ENCODE measurements at places on chromosomes 3 and 15.

DNA sequence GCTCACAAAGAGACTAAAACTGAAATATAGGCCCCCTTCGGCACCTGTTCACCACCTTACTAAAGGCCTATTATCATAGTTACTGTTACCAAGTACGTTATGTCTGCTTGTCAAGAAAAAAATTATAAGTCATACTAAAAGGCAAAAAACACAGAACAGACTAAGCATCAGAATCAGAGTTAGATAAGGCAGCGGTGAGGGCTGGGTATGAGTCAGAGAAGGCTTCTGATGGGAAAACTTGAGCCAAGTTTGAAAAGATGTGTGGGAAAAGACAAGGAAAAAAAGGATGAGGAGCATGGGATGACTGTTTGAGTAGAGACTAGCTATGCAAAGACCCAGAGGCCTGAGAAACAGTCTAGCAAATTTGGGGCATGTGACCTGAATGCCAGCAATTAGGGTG is 387.2 kb upstream of the SGO1 start:
- DNase-seq = no peak

GRCh38 chr3:40754994-40755393 is 230.2 kb downstream of the ZNF621 start:
- no peak for DNase-seq

DNA sequence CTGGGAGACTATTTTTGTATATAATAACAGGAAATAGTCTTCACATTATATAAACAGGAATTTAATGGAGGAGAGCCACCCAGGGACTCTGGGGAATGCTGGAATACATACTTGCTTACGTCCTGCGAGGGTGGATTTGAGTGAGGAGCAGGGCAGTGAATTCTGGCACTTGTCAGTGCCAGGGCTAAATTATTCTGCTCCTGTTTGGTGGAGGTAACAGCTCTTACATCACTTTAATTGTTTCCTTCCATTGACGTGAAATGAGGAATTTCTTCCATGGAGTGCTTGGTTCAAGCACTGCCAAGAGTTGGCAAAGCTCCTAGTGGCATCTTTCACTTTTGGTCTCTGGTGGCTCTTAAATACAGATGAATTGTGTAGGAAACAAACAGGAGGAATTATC is 94.1 kb upstream of the GOLGA8J start:
- no peak for DNase-seq

DNA sequence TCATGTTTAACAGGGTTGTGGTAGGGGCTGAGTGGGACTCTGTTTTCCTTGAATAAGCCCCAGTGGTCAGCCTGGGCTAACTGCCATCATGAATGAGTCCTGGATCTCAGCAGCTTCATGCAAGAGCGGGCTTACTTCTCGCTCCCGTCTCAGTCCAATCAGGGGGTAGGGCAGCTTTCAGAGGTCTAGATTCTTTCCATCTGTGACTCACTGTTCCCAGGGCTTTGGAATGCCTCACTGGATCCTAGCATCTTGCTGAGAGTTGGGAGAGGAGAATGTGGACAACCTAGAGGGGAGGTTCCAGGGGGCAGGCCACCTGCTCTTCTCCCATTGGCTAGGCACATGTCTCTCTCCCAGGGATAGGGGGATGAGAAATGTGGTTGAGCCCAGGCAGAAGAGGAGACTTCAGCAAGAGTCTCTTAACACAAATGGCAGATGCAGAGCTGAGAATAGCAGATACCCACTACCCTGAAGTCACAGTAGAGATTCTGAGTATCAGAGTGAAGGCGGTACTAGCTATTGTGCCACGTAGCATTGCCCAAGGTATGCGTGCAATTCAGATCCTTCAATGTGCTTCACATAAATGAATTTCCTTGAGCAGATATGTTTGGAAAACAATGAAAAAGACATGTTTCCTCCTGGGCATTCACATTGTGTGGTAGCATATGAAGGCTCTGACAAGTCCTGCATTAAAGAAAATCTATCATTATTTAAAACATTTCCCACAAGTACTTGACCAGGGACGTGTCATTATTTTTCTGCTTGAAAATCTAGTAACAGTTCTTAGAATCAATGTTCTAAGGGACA is 257.7 kb upstream of the PROK2 start:
- peak; percentile 58 for DNase-seq

DNA sequence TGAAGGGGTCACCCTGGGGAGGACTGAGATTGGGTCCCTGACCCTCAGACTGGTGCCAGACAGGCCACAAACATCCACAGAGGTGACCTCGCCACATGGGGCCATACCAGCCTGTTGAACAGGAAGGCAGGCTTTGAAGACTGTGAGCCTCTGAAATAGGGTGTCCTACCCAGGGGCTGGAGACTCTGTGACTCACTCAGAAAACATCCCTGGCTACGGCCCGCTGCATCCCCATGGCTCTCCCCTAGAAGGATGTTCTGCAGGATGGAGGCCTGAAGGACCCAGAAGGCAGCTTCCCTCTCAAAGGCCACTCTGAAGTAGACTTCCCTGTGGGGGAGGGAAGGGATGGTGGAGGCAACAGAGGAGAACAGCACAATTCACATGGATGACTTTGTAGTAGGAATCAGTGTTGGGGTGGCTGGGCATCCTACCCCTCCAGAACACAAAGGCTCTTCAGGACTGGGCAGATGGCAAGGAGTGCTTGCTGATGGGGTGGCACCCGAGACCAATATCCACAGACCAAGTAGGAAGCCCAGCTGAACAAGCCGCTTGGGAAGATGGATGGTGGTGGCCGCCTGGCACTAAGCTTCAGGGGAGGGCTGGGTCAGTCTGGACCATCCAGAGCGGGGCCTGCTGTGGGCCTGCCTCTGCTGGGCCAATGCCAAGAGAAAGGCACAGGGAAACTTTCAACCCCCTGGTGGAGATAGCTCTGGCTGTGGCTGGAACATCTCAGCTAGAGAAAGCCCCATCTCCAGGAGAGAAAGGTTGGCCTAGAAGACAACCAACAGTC is 37.6 kb upstream of the DUSP7 start:
- DNase-seq = no peak

- DNase-seq = no peak
These were observed 57.0 kb downstream of the STRIT1 start for GRCh38 chr3:155236473-155236872.

DNA sequence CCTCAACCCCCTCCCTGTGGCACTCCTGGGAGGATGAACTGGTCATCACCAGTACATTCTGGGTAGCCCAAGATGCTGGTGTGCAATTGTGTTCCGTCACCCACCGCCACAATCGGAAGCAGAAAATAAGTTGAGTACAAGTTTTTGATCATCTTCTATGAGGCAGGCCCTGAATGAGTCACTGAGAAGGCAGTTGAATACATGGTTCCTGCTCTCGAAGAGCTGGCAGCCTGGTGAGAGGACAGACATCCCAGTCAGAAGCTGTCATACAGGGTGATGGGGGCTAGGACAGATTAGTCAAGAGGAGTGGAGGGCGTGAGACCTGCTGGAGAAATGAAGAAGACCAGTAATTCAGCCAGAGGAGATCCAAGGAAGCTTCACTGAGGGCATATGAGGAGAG is 6.2 kb downstream of the CEMIP start:
- DNase-seq = no peak

DNA sequence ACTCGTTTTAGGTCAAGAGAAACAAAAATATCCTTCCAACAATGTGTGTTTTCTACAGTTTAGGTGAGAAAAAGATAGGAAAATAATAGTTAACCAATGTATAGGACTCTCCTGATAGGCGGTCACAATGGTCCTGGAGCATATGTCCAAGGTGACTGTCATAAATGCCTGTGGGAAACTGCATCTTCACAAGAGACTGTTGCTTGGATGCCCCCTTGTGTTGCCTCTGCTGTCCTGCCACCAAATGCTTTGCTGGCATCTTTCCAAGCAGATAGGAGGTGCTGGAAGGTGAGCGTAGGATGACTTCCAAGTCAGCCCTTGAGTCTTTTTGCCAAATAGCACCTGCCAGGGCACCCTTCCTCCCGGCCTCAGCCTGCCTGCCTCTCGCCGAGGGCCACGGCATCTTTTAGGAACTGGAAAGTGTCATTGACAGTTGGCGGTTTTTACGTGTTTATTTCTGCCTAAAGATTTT is 24.1 kb upstream of the SACM1L start:
- DNase-seq = no peak

DNA sequence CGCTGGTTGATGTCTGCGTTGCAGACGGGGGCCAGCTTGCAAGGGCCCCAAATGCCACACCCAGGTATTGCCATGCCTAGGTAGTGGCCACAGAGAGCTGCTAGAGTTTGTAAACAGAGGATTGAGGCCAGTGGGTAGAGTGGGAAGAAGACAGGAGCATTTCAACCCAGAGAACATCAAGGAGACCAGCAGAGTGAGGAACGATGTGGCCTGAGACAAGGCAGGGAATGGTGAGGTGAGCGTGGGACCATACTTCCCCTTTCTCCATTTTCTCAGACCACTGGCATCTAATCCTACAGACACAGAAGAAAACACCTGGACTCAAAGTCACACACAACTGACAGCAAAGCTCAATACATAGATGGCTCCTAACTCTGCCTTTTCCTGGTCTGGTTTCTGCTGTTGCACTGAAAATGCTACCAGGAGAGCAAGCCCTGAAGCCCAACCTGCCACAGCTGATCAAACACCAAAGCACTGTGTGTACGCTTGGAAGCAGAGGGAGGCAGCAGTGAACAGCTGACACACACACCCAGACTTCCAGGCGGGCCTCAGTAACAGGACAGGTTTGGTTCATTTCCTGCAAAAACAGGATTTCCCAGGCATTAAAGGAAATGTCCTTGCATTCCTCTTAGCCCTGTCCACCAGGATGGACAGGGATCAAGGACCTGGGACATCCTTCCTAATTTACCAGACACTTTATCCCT is 1.6 kb downstream of the FAM174B start:
- no peak for DNase-seq

- DNase-seq = no peak
These were observed 53.0 kb upstream of the GSK3B start for GRCh38 chr3:120147072-120147871.

- peak; percentile 97 for DNase-seq
These were observed 5.6 kb upstream of the MFGE8 start for GRCh38 chr15:88918738-88919137.

GRCh38 chr3:66456711-66457173 is 44.1 kb downstream of the LRIG1 start:
- DNase-seq = no peak

- no peak for DNase-seq
These were observed 3.4 kb downstream of the CORO2B start for GRCh38 chr15:68582236-68582635.

DNA sequence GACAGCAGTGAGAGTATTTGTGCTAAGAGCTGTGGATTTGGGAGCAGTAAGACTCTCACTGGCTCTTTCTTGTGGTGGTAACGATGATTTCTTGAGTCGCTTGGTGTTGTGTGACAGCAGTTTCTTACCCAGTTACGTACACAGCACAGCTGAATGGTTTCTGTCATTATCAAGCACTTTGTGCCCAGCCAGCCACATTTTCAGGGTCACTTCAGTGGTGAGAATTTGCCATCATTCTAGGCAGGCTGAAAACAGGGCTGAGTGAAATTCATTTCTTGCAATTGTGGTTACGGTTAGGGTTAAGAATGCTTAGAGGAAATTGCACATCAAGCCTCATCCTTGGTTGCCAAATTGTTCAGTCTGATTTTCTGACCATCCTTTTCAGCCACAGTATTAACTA is 130.1 kb downstream of the RYR3 start:
- no peak for DNase-seq

GRCh38 chr3:108489776-108490175 is 20.6 kb downstream of the MYH15 start:
- DNase-seq = no peak

DNA sequence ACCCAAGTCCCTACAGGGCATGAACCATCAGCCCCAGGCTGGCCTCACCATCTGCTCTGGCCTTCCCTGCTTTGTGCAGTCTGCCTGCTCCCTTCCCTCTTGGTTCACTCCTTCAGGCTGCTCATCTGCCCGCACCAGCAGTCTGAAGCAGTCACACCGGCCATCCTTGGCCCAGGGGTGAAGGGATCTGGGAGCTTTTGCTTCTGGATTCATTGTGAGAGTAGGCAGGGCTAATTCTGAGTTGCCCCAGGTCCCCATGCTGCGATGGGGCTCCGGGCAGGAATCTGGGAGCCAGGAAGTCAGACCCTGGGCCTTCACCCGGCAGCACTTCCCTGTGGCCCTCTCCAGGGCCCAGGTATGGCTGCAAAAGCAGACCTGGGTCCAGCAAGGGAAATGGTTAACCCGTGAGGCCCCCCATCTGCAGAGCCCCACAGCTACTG is 99.7 kb downstream of the VGLL4 start:
- DNase-seq = no peak

DNA sequence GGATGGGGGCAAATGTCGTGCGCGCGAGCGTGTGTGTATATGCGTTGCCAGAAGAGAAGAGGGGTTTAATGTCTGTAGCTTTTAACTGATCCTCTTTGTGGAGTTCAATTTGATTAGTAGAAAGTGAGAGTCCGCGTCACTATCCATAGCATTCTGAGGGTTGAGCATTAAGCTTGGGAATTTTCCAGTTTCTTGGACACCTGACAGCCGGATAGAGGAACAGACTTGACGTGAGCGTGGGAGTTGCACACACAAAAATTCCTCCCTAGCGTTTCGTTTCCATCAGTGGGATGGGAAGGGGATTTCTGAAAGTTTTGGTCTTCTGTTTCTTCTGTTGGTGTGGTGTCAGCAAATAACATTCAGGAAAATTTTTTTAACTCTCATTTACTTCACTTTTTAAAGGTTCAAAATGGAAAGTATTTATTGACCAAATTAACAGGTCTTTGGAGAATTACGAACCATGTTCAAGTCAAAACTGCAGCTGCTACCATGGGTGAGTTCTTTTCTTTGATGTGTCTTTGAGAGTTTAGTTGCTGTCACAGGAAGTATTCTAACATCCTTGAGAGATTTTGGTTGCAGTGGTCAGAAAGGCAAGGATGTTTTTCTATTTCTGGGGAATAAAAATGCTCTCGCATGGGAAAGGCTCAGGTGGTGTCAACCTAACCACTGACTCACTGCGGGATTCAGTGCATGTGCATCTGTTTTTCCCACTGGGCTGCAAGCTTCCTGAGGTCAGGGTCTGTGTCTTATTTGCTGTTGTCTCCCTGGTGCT is 841 bp downstream of the POGLUT1 start:
- no peak for DNase-seq

- no peak for DNase-seq
These were observed 123.2 kb upstream of the EPHA3 start for GRCh38 chr3:88984256-88984655.

- DNase-seq = no peak
These were observed 51.2 kb downstream of the WNT7A start for GRCh38 chr3:13828501-13829265.

- DNase-seq = no peak
These were observed 120.9 kb downstream of the LIPC start for GRCh38 chr15:58552505-58553364.

GRCh38 chr3:197014942-197015575 is 14.6 kb downstream of the MELTF start:
- DNase-seq = no peak
